ENCODE measurements at places on chromosomes 13 and 19. TPM values are rescaled to one million over a fixed set of nuclear protein-coding genes. Genes with fewer than 3 reads are reported as not detected.

Gene NLRP5
- 0.24 TPM for total RNA-seq

GRCh38 chr13:51044023-51044665 lies 66.9 kb downstream of the C13orf42 start:
- DNase-seq = no peak

GRCh38 chr13:20491926-20492435 lies 33.7 kb downstream of the CRYL1 start:
- no peak for DNase-seq

GRCh38 chr19:11382898-11383705 lies 1.0 kb downstream of the EPOR start:
- DNase-seq = no peak

DNA sequence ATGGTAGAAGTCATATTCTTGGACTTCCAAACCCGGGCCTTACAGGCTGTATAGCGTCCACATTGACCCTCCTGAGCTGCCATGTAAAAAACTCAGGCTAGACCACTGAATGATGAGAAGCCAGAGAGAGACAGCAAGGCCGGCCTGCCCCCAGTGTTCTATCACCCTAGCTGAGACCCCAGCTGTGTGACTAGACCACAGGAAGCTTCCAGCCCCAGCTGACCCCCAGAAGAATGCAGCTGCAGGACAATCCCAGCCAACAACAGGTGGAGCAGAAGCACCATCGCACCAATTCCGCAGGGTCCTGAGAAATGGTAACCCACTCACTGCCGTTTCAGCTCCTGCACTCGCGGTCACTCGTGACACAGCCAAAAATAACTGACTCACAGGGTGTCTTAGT lies 2.9 kb upstream of the ATP11A start:
- DNase-seq = no peak

GRCh38 chr13:25846222-25846984 lies 205.4 kb downstream of the SHISA2 start:
- DNase-seq = peak; percentile 37

GRCh38 chr13:21957833-21958232 lies 287.0 kb downstream of the FGF9 start:
- DNase-seq = no peak

Gene SLITRK1
- 0.89 TPM for total RNA-seq

DNA sequence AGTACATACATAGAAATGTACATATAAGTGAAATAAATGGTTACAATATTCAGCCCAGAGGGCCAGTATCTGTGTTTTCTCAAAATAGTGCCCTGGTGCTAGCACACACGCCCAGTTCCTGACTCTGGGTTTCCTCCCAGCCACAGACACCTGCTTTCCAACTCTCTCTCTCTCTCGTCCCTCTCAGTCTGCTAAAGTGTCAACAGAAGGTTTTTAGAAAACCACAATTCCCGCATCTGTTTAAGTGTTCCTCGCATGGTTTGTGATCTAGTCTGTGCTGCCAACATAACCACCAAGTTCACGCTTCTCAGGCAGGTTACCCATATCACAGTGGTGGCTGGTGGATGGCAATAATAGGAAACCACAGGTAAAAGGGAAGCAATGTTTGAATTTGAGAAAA lies 17.8 kb upstream of the UPF3A start:
- DNase-seq = no peak

GRCh38 chr19:55626350-55626749 lies 2.0 kb upstream of the ZNF784 start:
- no peak for DNase-seq

DNA sequence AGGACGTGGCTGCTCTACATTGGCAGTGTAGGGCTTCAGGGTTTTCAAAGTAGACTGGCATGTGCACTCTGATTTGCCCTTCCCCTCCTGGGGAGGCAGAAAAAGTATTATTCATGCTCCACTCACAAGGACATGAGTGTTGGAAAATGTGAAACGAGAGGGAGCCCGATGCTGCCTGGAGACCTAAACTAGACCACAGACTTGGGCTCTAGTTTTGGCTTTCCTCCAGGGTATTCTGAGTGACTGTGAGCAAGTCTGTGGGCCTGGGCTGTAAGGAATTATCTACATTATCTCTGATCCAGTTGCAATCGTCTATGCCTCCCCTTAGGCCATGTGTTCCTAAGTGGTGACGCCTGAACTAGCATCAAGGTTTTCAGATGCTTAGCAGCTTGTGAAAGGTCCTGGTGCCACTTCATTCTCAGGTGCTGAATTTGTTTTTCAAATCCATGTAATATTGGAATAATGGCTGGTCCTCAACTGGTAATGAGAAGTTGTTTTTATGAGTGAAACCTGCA lies 55.0 kb downstream of the MRPL57 start:
- DNase-seq = no peak

GRCh38 chr19:670609-671075 lies 5.5 kb upstream of the FSTL3 start:
- no peak for DNase-seq

- DNase-seq = no peak
Measured at GRCh38 chr13:22256111-22256639, 585.3 kb downstream of the FGF9 start.

DNA sequence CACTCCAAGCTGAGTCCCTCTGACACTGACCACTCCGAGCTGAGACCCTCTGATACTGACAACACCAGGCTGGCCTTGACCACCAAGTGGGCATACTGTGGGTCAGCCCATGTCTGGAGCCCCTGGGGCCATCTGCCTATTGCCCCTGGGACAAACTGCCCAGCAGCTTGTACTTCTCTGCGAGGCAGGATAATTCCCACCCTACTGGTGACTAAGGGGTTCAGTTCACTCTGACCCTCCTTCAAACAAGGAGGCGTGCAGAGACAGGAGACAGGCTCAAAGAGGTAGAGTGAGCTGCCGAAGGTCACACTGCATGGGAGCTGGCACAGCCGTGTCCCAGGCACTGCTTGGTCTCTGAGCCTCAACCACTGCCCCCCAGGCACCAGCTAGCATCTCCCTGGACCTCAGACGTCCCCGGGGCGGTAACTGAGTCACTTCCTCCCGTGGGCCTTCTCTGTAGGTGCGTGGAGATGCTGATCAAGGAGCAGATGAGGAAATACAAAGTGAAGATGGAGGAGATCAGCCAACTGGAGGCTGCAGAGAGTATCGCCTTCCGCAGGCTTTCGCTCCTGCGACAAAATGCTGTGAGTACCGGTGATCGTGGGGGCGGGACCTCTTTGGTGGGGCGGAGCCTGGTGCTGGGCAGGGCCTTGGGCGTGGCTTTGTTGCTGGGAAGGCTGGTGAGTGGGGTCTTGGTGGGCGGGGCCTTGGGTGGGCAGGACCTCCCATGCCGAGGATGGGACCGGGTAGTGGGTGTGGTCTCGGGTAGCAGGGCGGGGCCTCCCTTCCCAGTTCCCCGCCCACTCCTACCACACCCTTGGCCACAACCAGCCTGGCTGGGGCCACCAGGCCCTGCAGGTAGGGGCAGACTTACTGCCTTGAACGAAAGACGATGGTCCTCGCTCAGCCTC lies 5.8 kb upstream of the USE1 start:
- DNase-seq = peak; percentile 76

GRCh38 chr13:99404005-99404755 lies 97.0 kb upstream of the GPR183 start:
- no peak for DNase-seq

- DNase-seq = no peak
Measured at GRCh38 chr19:50210425-50210824, 7.0 kb downstream of the MYH14 start.

Gene SCEL
- not detected for total RNA-seq

GRCh38 chr19:33261511-33262189 lies 36.0 kb upstream of the SLC7A10 start:
- no peak for DNase-seq

GRCh38 chr13:54705738-54706137 lies 1677.1 kb downstream of the OLFM4 start:
- DNase-seq = no peak

- DNase-seq = no peak
Measured at GRCh38 chr19:2110822-2111221, 14.1 kb downstream of the IZUMO4 start.

Gene NBEA
- 2.5 TPM for total RNA-seq

Gene C1QTNF9B
- total RNA-seq = not detected

DNA sequence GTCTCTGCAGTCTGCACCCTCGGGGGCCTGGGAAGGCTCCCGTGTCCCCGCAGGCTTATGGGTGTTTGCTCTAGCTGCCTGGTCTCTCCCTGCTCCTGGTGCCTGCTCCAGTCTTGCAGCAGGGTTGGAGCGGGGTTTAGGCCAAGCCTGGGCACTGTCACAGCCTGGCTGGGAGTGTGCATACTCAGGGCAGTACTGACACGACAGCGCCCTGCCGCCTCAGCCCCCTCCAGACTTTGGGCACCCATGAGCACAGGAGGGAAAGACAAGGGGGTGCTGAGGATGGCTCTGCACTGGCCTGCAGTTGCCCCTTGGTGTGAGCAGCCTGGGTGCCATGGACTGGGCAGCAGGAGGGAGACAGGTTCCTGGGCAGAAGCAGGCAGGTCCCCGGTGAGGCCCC lies 35.7 kb downstream of the CEP89 start:
- DNase-seq = no peak

GRCh38 chr19:46373491-46374359 lies 26.8 kb downstream of the PPP5C start:
- DNase-seq = peak; percentile 84

Gene NLRP4
- total RNA-seq = not detected

DNA sequence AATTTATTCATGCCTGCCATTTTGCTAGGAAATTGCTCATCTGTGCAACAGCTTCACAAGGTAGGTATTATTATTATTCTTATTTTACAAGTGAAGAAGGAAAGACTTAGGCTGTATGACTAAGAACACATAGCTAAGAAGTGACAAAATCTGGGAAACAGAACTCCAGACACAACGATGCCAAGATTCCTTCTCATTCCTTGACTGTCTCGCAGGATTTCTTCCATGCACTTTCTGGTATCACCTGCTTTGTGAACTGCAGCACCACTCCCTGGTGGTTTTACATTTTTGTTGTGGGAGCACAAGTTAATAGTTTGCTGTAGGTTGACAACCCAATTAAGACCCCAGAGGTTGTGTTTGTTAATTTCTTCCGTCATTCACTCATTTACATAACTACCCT lies 188.5 kb downstream of the LACC1 start:
- peak; percentile 43 for DNase-seq

GRCh38 chr19:15759962-15760565 lies 22.3 kb downstream of the OR10H3 start:
- DNase-seq = no peak

DNA sequence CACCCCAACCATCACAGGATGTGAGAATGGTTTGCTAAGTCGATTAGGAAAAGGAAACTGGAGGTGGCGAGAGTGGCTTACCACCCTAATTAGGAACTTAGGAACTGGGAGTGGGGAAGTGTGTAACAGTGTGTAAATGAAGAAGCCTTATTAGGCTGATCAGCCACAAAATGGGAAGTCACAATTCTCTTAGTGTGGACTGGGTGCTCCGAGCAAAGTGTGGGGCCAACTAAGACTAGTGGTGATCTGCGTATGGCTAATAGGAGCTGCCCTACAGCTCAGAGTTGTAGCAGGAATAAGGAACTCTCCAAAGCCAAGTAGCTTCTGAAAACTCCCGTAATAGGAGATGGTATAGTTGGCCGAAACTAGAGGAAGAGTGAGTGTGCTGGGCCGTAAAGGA lies 7.6 kb downstream of the SIGLEC11 start:
- no peak for DNase-seq

Gene GJA3
- total RNA-seq = 0.52 TPM

- no peak for DNase-seq
Measured at GRCh38 chr19:40424637-40425449, 949 bp downstream of the SERTAD1 start.

GRCh38 chr13:93227878-93228642 lies 1.5 kb downstream of the GPC6 start:
- DNase-seq = peak; percentile 64

Gene TMEM272
- not detected for total RNA-seq

DNA sequence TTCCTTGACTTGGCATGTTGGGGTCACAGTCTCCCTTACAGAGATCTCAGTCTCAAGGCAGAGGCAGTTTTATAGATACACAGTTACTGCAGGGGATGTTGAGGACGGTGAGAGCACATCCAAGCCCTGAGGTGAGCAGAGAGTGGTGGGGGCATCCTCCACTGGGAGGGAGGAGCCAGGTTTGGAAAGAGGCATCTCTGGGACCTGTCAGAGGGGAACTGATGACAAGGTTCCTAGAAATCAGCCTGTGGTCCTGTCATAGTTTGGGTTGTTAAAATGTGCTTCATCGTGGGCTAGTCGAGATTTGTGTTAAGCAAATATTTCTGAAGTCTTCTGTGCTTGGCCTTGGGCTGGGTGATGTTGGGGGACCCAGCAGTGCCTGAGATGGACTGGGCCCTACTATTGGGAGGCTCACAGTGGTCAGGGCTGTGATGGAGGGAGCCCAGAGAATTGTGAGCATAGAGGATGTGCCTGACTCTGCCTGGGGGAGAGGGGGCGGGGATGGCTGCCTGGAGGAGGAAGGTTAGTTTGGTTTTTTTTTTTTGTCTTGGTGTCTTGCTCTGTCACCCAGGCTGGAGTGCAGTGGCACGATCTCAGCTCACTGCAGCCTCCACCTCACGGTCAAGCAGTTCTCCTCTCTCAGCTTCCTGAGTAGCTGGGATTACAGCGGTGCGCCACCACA lies 3.9 kb downstream of the SUPT5H start:
- DNase-seq = no peak

GRCh38 chr13:91359631-91360030 lies 12.1 kb downstream of the MIR17HG start:
- no peak for DNase-seq

DNA sequence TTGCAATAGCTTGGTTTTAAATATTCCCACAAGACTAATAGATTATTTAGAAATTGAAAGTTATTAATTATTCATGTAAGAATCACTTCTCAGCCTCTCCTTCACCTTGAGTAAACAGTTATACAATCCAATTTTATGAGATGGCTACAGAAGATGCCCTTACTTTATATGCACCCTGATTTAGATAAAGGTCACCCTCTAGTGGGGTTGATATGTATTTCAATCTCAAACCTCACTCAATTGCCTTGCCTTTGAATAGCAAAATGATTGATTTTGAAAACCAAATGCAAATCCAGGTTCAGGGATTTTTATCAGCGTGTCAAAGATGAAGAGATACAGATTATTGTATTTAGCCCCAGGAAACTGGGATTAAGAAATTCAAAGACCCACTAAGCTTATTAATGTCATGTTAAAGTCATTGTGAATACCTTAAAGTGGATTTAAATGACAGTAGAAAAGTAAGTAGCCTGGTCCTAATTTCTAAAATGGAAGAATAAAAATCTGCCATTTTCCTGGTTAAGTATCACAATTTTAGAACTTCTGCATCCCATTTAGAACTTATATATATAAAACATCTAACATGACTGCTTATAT lies 305.1 kb downstream of the ITGBL1 start:
- peak; percentile 51 for DNase-seq

Gene NKPD1
- not detected for total RNA-seq

Gene CYP2A6
- not detected for total RNA-seq

- no peak for DNase-seq
Measured at GRCh38 chr19:46191972-46192371, 37.6 kb upstream of the IGFL1 start.

GRCh38 chr19:4986471-4986891 lies 17.6 kb downstream of the KDM4B start:
- no peak for DNase-seq

DNA sequence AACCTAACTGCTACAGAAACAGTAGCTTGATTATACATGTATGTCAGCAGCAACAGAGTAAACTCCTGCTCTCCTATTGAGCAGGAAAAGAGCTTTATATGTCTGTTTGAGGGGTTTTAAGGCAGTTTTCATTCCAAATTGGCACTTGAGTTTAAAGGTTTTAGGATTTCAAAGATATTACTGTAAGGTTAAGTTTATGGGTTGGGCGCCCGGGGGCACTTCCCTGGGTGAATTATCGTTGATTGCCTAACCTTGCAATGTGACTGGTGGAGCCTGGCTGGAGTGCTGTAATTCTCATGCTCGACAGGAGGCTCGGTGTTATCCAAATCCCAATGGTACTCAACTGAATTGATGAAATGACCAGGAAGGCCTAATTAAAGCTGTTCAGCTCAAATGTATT lies 1586.1 kb downstream of the OLFM4 start:
- DNase-seq = no peak
